ENCODE measurements at places on chromosomes 7 and 10.

DNA sequence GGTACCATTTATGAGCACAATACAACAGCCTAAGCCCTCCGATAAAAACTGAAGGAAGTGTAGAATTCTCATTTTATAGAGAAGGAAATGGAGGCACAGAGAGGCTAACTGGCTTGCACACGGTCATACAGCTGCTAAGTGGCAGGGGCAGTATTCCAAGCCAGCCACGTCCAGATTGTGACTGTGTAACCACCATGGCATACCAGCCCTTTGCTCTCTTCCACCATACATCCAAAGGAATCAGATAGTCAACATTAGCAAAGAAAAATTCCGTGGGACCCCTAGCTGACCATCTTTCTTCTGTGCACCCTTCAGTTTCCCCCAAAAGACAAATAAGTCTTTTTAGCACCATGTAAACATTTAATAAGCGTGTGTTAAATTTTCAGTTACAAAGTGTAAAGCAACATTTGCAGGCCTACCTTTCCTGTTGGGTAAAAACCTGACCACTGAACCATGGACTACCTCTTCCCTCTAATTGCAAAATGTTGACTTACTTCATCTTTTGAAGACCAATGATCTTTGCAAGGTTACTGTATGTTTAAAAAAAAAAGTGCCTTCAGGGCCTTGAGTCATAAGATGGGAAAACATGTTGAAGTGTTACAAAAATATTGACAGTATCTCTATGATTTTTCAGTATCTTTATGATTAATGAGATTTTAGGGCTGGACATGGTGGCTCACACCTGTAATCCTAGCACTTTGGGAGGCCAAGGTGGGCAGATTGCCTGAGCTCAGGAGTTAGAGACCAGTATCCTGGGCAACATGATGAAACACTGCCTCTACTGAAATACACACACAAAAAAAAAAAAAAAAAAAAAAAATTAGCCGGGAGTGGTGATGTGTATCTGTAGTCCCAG lies 24.3 kb upstream of the PDZD8 start:
- no peak for DNase-seq

DNA sequence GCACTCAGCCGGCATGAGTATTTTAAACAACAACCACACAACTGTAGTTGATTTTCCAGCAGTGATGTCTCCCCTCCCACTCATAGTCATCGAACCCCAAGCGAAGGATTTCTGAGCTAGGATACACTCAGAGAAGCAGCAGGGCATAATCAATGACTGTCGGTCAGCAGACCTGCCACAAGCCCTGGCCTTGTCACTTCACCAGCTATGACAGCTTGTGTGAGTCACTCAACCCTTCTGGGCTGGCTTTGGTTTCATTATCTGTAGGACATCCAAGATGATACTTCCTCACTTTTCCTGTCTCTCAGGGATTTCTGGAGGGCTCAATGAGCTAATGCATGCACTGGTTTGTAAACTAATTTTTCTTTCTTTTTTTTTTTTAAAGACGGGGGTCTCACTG lies 22.0 kb upstream of the UBE3C start:
- no peak for DNase-seq

GRCh38 chr10:17915181-17915580 lies 36.5 kb upstream of the SLC39A12 start:
- DNase-seq, result no peak

DNA sequence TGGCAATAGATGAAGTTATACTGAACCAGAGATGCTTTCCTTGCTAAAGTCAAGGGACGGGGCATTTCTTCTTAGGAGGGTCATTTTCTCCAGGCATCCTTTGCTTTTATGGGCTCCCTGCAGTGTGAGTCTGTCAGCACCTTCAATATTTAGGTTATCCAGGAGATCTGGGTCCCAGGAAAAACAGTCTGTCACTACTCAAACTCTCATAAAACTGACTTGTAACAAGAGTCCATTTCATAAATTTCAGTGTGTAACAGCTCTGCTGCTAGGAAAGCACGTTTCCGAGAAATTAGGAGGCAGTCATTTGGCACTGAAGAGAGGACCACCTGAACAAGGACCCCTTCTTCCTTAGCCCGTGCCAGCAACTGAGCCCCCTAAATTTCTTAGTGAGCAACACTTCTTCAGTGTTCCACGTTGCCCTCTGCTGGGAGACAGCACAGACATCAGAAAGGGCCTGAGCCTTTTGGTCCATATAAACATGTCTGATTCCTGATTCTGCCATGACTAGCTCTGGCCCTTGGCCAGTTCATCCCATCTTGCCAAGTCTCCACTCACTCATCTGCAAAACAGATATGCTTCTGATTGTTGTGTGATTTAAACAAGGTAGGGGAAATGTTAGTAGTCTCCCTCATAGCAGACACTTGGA lies 7.2 kb downstream of the GCC1 start:
- DNase-seq, result peak; percentile 42

GRCh38 chr10:26681076-26681475 lies 16.4 kb upstream of the PDSS1 start:
- no peak for DNase-seq

GRCh38 chr7:26891400-26892350 lies 27.3 kb upstream of the SKAP2 start:
- peak; percentile 31 for DNase-seq

Measured in GM03348 (cell line).